GF-D8 (cell line): ENCODE measurements at places on chromosomes 2 and 18.

GRCh38 chr2:98324181-98324580 is 22.1 kb upstream of the CNGA3 start:
- DNase-seq, result no peak

- DNase-seq, result no peak
Measured at GRCh38 chr2:51220606-51221005, 188.7 kb upstream of the NRXN1 start.

DNA sequence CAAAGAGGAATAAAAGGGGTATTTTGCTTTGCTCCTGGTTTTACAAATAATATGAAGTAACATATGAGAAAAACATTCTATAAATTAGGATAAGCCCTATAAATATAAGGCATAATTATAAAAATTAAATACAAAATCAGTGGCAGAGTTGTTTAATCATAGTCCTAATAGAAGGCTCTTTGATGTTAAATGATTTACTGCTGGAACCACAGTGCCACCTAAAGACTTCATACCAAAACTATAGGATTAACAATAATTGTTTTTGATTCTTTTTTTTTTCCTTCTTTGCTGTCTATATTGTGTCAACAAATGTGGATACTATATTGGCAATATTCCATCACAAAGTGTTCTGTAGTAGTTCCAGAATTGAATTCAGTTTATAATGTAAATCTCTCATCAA is 837.7 kb upstream of the SLC39A10 start:
- no peak for DNase-seq

DNA sequence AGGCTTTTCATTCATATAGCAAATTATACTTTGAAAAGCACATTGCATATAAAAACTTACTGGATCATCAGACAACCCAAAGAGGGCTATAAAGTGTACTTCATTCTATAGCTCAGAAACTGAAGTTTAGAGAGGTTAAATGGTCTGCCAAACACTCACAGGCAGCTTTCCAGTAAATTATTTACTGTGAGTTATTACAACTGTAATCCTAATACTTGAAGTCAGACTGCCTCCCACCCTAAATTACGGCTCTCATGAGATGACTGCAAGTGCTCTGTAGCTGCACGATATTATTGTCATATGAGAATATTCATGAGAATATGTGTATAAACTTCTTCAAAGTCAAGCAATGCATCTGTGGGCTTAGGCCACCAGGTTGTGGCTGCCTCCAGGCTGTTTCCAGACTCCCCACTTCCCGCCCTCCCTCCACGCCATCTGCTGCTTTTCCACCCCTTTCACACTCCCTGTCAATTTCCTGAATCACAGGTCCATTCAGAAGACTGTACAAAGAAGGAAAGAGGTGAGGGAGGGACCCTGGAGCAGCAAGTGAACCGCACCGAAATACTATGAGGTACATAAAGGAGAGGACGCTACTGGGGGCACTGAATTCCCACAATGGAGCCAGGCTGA is 111.1 kb upstream of the SPOPL start:
- DNase-seq, result no peak

DNA sequence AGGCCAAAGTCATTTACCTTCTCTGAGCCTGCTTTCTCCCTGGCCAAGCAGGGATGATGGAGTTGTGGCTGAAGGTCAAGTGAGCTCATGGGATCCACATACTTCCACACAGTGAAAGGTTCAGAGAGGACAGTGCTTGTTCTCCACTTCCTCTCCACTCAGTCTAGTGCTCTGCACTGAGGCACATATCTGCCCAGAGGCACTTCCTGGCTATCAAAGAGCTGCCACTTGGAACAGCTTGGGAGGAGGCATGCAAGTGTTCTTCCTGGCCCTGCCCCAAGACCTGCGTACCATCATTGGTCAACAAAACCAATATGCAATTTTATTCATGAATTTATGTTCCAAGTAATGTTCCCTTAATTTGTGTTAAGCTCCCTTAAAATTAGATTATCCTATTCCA is 71.9 kb downstream of the RNF152 start:
- DNase-seq, result no peak

DNA sequence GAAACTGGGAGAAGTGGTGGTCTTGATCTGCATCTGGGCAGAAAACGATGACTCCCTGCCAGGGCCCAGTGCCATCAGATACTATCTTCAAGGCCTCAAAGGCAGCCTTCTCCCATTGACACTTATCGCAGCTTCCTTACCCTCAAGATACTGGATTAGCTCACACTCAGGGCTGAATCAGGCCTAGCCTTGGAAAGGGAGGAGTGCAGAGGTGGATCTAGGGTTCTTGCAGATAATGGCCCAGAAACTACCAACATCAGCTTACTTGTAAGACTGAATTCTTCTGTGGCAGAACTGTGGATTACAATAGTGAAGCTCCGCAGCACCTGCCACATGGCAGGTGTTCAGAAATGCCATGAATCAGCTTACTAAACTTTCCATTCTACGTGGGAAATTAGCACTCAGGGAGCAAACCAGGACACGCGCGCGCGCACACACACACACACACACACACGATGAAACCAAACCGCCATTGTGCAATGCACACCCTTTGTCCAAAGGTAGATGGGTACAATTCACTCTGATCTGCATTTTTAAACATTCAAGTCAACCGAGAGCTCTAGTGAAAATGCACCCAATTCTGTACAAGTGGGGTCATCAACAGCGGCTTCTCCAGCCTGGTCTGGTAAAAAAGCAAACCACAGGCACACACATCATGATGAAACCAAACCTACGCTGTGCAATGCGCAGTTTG is 26.3 kb upstream of the TMEM182 start:
- DNase-seq, result peak; percentile 4

- no peak for DNase-seq
Measured at GRCh38 chr18:57426187-57426586, 9.0 kb upstream of the ONECUT2 start.

GRCh38 chr18:58996131-58996641 is 131.5 kb downstream of the ZNF532 start:
- no peak for DNase-seq

- DNase-seq, result no peak
Measured at GRCh38 chr2:240156435-240157146, 16.1 kb upstream of the OTOS start.

GRCh38 chr2:53527056-53527455 is 240.5 kb upstream of the CHAC2 start:
- no peak for DNase-seq

- no peak for DNase-seq
Measured at GRCh38 chr2:228039752-228040534, 141.5 kb downstream of the SPHKAP start.

DNA sequence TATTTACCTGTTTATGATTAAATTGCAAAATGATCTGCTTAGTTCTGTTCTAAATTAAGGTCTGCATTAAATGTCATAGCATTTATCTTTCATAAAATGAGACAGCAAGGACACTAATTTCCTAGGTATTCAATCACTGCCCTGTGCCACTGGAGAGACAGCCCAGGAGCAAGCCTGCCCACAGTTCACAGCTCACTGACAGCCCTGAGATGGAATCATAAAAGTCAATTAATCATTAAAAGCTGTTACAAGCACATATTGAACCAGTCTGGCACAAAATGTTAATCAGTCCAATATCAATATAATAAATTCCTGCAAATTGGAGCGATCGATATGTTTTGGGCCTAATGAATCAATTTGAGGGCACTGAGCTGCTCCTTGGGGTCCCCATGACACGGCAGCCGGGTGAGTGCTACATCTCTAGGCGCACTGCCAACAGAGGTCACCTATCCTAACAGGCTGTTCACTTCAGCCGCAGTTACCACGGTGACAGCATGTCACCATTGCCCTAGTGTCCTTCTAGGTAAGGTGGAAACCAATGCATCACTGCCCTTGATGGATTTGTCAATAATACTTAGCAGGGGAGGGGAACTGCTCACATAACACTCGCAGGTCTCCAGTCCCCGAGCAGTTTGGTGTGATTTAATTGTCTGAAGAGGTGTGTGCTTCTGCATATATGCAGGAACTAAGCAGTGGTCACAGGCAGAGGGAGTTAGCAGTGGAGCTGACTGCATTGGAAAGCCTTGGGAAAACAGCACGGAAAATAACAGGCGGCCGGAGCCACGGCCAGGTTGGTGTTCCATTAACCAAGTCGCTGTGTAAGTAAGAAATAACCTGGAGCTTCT is 47.3 kb downstream of the POU3F3 start:
- DNase-seq, result no peak

DNA sequence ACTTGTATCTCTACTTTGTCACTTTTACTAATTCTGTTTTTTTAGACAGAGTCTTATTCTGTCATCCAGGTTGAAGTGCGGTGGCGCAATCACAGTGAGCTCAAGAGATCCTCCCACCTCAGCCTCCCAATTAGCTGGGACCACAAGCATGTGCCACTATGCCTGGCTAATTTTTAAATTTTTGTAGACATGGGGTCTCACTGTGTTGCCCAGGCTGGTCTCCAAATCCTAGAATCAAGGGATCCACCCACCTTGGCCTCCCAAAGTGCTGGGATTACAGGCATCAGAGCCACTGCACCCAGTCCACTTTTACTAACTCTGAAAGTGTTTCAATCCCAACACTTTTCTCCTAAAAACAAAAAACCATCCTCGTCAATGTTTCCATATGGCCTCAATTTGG is 94.9 kb downstream of the MALT1 start:
- no peak for DNase-seq

DNA sequence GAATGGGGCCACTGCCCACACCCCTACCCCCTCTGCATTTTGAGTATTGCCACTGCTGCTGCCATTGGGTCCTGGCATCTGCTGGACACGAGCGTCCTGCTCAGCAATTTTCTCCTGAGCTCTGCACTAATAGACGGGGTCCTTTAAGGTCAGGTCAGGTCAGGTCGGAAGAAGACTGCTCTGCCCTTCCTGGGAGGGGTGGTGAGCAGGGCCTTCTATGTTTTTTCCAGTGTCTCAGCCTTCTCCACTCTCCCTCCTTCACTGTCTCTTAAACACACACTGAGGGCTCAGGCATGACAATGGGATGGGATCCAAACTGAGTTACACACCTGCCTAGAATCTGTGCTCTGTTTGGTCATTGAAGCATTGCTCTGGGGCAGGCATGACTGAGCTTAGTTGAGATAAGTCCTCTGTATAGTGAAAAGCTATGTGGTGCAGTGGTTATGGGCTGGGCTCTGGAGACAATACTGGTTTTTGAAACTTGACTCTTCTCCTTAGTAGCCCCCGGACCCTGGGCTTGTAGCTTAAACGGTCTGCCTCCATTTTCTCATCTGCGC is 10.6 kb downstream of the MYO1B start:
- no peak for DNase-seq

GRCh38 chr18:32542221-32542798 is 71.6 kb upstream of the GAREM1 start:
- no peak for DNase-seq

GRCh38 chr18:47628893-47629292 is 301.6 kb downstream of the SMAD2 start:
- no peak for DNase-seq

DNA sequence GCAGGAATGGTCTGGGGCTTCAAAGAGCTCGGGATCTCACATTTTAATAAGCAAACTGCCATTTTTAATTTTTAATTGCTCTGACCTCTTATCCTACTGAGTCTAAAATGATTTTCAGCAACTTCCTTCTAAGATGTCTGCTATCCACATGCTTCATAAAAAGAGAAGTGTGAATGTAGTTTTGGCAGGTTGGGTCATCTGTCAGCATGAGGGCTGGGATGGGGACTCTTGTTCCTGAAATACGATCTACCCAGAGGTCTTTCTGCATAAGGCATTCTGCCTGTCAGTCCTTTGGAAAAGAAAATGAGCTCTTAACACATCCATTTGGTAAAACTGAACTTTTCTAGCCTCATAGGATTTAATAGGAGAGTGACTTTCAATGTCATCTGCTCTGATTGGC is 252.8 kb upstream of the APCDD1 start:
- no peak for DNase-seq

DNA sequence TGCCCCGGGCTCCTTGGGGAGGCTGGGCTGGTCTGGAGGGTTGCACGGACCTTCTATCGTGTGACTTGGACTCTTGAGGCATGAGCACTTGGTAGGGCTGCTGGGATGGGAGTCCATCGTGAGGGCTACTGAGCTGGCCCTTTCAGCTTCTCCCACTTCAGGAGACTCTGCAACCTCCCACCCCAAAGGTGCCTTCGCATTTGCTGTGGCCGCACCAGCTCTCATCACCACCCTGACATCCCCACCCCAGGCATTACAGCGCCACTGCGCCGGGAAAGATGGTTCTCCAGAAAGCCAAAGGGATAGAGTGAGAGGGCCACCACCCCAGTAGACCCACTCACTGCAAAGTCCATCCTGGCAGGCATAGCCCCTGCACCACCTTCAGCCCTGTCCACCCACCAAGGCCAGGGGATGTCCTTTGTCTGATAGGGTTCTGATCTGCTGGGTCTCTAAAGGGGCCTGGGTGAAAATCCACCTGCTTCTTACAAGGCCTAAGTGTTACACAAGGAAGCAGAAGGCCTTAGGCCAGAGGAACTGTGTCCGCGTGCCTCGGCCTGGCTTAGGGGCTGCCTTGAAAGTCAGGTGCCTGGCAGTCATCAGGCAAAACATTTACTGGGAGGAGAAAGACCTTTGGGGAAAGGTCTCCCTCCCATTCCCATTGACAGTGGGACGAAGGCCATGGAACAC is 5.1 kb downstream of the EHD3 start:
- no peak for DNase-seq

GRCh38 chr18:11387880-11388279 is 221.5 kb upstream of the SLC35G4 start:
- DNase-seq, result peak; percentile 20

DNA sequence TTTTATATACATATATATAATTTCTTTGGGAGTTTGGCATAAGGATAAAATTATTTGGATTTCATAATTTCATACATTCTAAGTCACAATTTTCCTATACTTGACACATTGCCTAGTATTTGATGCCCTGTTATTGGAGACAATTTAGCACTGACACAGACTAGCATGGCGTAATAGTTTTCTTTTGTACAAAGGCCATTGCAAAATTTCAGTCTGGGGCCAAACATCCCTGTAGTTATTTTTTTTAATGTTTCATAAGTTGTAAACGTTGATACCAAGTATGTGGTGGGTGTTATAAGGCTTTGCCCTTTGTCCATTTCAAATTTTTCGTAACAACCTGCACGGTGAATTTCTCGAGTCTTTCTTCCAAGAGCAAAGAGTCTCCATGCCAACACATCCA is 95.7 kb upstream of the NRP2 start:
- DNase-seq, result no peak

DNA sequence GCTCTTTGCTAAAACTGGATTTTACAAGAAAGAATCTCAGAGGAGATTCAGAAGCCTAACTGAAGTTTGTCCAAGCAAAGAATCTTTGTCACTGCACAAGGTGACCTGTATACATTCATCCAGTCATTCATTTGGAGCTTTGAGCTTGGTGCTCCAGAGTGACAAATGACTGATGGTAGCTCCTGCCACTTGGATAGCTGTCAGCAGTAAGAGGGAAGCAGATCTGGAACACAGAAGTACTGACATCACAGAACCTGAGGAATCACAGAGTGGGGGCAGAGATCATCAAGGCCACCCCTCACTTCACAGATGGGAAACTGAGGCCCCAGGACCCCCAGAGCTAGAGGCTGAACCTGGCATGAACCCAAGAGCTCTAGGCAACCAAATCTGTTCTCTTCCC is 28.8 kb upstream of the IGFBP2 start:
- no peak for DNase-seq

DNA sequence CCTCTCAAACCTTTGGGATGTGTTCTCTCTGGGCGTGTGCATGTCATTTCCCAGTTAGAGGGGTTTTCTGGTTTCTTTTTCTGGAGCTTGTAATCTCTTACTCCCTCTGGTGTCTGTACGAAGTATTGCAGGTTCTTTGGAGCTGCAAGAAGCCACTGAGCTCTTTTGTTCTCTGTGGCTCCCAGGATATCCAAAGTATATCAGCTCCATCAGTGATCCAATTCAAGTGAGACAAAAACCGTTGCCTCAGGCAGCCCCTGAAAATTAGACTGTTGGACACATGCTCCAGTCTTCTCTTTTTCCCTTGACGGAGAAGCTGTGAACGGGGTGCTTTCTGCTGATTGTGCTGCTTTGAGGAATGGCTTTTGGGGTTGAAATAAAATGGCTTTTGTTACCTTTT is 59.0 kb upstream of the LDLRAD4 start:
- peak; percentile 29 for DNase-seq
